ENCODE measurements at places on chromosomes 2 and 18. TPM values are rescaled to one million over a fixed set of nuclear protein-coding genes. Genes with fewer than 3 reads are reported as not detected.
A peak's percentile ranks its signal among the peaks of the same experiment; 100 is the strongest.

The NBAS gene
- 31.9 TPM for polyA plus RNA-seq

GRCh38 chr2:230902180-230902899 lies 22.7 kb downstream of the GPR55 start:
- DNase-seq: peak; percentile 31

GRCh38 chr2:32715981-32716380 lies 88.1 kb downstream of the TTC27 start:
- no peak for DNase-seq

GRCh38 chr2:9780368-9781130 lies 62.7 kb upstream of the TAF1B start:
- DNase-seq: no peak

DNA sequence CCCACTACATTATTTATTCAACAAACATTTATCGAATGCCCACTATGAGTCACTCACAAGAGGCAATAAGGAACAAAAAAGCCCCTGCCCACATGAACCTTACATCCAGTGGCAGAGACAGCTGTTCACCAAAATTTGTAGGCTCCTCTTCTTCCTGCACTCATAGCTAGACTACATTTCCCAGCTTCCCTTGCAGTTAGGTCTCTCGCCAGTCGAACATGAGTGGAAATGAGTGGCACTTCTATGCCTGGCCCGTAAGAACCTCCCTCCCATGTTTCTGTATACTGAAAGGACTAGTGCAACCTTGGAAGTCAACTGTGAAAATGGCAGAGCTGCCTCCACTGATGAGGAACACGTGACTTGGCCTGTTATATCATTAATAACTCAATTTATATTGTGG lies 19.4 kb upstream of the NCOA1 start:
- DNase-seq: no peak

GRCh38 chr2:190545093-190545492 lies 10.6 kb upstream of the NEMP2 start:
- no peak for DNase-seq

The TCF7L1 gene
- 31.0 TPM for polyA plus RNA-seq

The PTPN2 gene
- not detected for polyA plus RNA-seq

- DNase-seq: no peak
Observed at GRCh38 chr2:165074884-165075283, 119.6 kb upstream of the SLC38A11 start.

DNA sequence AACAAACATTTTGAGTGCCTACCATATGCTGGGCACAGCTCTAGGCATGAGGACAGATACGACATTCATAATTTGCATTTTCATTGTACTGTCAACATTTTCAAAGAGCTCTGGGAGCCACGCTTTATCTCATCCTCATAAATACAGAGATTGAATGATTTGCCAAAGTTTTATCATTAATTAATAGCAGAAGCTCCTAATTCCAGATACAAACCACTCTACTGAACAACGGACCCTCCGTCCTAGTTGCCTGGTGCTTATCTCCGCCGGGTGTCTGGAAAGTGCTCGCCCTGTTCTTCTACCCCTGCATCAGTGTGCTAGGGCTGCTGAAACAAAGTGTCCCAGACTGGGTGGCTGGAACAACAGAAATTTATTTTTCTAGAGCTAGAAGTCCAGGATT lies 23.8 kb downstream of the SERTAD2 start:
- DNase-seq: no peak

GRCh38 chr2:18896125-18896764 lies 306.9 kb upstream of the NT5C1B start:
- DNase-seq: peak; percentile 61

- peak; percentile 52 for DNase-seq
Observed at GRCh38 chr2:21406911-21407310, 283.1 kb downstream of the TDRD15 start.

- DNase-seq: no peak
Observed at GRCh38 chr2:218839430-218839829, 7.8 kb upstream of the PRKAG3 start.

The HAT1 gene
- 42.3 TPM for polyA plus RNA-seq

- DNase-seq: no peak
Observed at GRCh38 chr2:145682546-145683157, 1162.7 kb upstream of the ZEB2 start.

- peak; percentile 35 for DNase-seq
Observed at GRCh38 chr2:191167766-191168165, 17.0 kb upstream of the STAT4 start.

DNA sequence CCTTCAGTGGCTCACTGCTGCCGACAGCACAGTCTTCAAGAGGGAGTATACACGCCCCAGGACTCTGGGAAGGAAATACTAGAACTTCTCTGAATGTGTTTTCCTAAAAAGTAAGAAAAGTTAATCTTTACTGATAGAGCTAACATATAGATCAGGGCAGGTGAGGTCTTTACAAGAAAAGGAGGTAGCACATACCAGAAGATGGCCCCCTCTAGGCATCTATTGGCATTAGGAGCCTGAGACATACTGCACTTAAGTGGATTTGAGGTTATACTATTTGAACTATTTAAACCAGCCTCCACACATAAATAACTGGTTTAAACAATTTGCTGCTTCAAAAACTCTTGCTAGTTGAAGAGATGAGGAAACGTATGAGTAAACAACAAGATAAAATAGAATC lies 406.1 kb downstream of the SETBP1 start:
- no peak for DNase-seq

DNA sequence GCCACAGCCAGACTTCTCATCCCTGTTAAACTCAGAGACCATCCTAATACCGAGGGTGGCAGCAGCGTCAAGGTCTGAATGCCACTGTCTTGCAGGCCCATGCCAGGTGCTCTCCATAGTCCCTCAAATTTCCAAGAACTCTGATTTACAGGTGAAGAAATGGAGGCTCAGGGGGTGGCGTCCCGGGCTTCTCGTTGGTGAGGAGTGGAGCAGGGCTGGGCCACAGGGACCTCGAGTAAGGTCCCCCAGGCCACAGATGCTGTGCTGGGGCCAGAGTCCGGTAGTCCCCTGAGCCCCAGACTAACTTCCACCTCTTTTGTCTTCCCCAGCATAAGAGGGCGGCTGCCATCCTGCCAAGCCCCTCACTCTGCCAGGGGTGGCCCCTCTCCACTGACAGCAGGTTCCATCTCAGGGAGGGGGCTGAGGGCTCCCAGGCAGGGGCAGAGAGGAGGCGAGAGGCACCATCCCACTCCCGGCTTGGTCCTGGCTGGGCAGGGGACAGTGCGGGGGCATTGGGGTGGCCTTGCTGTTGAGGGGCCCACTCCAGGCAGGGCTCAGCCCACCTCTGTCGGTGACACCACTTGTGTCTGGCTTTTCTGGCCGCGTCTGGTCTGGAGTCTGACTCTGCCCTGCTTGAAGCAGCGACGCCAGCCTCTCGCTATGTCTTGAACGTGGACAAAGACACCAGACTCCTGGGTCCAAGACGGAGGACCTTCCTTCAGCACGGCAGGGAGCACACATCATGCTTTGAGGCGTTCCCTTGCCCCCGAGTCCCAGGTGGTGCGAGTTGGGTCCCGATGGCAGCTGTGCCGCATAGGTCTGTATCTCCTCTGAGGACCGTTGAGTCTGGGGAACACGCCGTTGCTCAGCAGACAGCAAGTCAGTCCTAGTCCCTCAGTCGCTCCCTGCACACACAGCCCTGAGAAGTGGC lies 15.9 kb upstream of the KLHL30 start:
- DNase-seq: no peak

DNA sequence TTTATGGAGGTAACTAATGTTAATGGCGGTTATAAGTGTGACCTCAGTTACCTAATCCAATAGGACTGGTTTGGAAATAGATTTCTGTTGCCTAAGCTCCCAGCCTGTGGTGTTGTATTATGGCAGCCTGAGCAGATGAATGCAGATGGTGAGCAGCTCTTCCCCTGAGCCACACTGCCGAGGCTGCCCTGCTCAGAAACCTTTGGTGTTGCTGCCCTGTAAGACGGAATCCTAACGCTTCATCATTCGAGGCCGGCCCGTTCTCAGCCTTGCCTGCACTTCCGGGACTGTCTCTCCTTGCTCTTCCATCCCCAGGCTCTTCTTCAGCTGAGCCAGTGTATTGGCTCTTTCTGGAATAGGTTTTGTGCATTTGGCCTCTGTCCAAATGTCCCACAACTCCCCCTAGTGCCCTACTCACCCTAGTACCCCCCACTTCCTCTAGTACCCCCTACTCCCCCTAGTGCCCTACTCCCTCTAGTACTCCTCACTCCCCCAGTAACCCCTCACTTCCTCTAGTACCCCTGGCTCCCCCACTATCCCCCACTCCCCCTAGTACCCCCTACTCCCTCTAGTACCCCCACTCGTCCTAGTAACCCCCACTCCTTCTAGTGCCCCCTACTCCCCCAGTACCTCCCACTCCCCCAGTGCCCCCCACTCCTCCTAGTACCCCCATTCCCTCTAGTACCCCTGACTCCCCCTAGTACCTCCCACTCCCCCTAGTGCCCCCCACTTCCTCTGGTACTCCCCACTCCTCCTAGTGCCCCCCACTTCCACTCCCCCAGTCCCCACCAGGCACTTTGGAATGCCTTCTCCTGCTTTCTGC lies 106.0 kb upstream of the TAF1B start:
- no peak for DNase-seq
